ENCODE measurements at places on chromosomes 3 and 15.

DNA sequence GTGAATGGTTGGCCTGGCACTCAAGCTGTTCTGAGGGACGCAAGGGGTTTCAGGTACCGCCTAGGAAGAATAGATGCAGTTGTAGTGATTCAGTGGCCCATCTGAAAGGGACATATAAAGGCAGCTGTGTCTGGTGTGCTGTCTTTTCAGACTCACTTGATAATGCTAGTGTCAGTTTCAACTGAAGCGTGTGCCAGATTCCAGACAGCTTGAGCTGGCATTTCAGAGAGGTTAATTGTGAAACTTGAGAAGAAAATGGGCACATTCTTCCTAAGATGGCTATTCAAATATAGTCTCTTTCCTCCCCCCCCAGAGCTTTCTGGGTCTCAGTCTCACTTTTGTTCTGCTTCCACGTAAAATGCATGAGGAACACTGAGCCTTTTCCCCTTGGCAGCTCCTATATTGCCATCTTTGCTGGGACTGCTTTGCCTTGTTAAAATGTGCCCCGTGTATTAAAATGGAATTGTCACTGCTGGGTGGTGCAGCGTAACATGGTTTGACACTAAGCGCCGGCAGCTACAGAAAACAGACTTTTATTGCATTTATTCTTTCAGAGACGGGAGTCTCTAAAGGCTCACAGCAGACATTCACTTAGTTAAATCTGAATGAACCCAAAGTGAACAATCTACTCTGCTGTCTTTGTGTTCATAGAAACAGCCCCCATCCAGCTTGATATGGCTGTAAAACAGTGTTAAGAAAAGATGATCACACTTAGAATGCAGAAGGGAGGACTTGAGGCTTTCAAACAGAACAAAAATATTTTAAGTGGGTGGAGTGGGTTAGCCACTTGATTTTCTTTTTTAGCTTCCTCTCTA, 478.7 kb downstream of the RBMS3 start:
- DNase-seq = peak; percentile 86

DNA sequence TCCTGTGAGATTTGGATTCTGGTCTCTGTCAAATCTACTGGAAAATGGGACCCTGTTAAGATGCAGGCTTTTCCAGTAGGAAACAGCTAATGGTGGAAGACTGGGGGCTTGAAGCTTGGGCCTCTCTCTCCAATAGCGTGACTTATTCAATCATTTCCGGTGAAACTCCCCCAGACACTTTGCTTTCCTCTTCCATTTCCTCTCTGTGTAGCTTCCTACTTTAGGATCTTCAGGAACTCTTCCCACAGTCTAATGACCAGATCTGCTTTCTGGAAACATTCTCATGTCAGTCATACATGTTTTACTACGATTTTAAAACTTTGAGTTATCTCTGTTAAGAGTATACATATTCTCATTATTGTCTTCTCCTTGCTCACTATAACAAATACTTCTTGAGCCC, 28.0 kb upstream of the TPRG1 start:
- no peak for DNase-seq

GRCh38 chr3:117696851-117697407, 987.4 kb downstream of the TUSC7 start:
- no peak for DNase-seq

DNA sequence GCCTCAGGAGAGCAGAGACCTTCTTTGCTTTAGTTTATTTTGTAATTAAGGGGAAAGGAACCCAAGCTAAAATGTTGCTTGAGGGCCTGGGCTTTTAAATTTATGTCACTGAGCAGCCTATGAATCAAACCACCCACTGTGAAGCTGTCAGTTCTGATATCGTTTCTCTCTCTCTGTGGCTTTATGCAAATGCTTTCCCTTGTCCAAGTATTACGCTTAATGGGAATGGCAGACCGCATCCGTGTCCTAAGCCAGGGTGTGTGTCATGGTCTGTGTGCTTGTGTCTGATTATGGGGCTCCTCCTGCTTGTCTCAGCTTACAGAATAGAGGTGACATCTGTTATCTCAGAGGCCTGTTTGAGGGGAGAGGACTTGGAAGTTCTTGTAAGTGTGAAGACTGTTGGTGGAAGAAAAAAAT, 82.4 kb downstream of the EBLN2 start:
- DNase-seq = no peak

- no peak for DNase-seq
Observed at GRCh38 chr15:22808240-22808639, 21.8 kb downstream of the NIPA1 start.

DNA sequence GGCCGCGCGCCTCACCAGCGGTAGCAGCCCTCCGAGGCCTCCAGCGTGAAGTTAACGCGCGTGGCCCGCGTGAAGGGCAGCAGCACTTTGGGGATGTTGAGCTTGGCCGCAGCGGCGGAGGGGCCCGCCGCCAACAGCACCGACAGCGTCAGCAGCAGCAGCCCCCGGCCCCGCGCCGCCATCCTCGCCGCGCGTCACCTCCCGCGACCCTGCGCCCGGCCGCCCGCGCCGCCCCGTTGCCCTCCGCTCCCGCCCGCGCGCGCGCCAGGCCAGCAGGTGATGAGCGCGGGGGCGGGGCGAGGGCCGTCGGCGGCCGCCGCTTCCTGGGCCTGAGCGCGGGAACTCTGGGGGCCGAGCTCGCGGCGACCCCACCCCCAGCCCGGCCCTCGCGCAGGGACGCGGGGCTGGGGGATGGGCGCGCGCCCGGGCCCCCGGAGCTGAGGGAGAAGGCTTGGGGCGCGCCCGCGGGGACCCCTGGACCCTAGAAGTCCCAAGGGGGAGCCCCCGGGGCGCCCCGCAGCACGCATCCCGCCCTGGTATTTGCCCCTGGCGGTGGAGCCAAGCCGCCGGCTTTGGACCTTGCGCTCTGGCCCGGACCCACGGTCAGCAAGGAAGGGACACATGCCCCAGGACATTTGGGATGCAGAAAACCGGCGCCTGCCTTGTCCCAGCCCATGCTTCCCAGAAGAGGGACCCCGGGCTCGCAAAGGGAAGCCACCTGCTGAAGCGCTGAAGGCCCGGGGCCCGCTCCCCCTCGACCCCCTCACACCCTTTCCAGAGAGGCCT, at the start of gene NUP210:
Gene NUP210 (minus strand): TSS at position 278 of the 786 bp plus-strand sequence. CDS start 96 bp downstream, at position 182.
- DNase-seq = peak; percentile 26

- no peak for DNase-seq
Observed at GRCh38 chr3:195810455-195810845, 1.3 kb downstream of the MUC4 start.

GRCh38 chr3:126982471-126983175, at the start of gene PLXNA1:
PLXNA1 (plus strand) TSS chr3:126983115; CDS start chr3:126988594, 5,479 bp downstream.
- DNase-seq = peak; percentile 84

GRCh38 chr3:45508483-45509037, 86.0 kb upstream of the LIMD1 start:
- DNase-seq = no peak

DNA sequence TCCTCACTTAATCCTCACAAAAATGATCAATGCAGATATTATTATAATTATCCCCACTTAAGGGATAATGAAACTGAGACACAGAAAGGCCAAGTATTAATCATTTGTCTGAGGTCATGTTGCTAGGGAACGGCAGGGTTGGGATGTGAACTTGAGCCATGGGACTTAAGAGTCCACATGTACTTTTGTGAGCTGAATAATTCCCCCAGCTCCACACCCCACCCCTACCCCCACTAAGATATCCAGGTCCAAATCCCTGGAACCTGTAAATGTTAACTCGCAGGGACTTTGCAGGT, 290.5 kb upstream of the GADL1 start:
- DNase-seq = no peak

DNA sequence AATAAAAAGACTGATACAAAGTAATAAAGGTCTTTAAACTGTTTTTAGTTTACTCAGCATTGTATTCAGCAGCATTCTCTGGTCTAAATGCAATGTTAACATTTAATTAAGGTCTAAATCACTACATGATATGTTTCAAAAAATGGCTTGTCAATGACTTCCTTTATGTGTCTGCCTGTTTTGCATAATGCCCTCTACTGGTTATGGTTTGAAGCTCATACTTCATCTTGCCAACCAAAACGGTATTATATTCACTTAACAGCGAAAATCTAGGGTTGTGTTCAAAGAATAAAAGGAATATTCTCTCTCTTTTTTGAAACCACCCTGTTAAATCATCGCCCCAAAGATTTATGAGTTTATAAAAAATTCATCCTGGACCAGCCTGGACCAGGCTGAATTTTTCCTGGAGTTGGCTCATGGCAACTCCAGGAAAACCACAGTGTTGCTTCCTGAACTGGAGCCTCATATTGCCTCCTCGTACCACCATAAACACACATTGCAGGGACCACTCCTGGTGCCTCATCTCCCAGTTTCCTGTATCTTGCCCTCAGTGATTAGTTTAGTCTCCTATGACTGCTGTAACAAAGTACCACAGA, 6.7 kb upstream of the NCEH1 start:
- peak; percentile 60 for DNase-seq

DNA sequence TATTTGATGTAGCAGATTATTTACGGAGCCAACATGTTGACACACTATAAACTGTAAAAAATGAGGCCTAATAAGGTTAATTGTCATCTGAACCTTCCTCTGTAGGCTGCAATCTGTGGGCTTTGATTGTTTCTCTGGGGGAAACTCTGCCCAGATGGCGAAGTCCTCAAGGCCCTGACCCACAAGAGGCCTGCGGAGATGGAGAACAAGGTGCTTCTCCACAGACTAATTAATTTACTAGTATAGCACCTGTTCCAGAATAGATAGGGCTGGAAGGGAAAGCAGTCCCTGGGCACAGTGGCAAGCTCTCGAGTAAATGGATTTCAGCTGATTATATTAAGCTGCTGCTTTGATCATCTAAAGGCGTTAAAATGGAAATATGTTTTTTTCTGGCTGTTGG, 338.8 kb upstream of the DNAJC19 start:
- no peak for DNase-seq

- no peak for DNase-seq
Observed at GRCh38 chr3:97979610-97980009, 7.4 kb upstream of the RIOX2 start.

- DNase-seq = no peak
Observed at GRCh38 chr15:75215107-75216004, 13.7 kb downstream of the C15orf39 start.

GRCh38 chr3:130316169-130316568, 29.3 kb upstream of the COL6A5 start:
- DNase-seq = no peak

- no peak for DNase-seq
Observed at GRCh38 chr3:25350725-25351114, 77.3 kb upstream of the RARB start.

DNA sequence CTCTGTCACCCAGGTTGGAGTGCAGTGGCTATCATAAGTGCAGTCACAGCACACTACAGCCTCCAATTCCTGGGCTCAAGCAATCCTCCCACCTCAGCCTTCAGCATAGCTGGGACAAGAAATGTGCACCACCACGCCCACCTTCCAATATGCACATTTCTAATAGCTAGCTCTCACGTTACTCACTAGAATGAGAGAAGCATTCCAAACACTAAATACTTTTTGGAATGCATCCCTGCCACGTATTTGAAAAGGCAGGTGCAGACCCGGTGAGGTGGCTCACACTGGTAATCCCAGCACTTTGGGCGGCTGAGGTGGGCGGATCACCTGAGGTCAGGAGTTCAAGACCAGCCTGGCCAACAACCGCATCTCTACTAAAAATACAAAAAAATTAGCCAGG, 7.6 kb upstream of the TCF12 start:
- DNase-seq = no peak

GRCh38 chr3:72427624-72428023, 420.6 kb downstream of the SHQ1 start:
- no peak for DNase-seq

GRCh38 chr3:114519415-114519814, 225.6 kb downstream of the TIGIT start:
- peak; percentile 81 for DNase-seq
